ENCODE measurements at places on chromosomes 3 and 15.
A peak's percentile ranks its signal among the peaks of the same experiment; 100 is the strongest.

GRCh38 chr15:63531586-63531985 lies 27.2 kb downstream of the USP3 start:
- no peak for DNase-seq

DNA sequence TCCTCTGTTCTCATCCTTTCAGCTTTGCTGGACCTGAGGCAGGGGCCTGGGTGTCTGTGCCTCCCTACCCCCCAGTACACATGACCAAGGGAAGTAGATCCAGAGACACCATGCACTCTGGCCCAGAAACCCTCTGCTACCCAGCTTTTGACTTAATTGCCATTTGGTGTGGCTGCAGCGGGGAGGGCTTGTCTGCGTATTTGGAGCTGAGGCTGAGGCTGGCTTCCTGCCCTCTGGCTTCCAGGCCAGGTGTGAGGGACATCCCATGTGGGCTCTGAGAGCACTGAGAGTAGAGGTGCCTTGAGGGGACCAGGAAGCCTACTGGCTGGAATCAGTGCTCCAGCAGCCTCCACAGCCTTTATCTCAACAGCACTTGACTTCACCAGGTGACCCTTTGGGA lies 26.9 kb downstream of the PPCDC start:
- DNase-seq = no peak

DNA sequence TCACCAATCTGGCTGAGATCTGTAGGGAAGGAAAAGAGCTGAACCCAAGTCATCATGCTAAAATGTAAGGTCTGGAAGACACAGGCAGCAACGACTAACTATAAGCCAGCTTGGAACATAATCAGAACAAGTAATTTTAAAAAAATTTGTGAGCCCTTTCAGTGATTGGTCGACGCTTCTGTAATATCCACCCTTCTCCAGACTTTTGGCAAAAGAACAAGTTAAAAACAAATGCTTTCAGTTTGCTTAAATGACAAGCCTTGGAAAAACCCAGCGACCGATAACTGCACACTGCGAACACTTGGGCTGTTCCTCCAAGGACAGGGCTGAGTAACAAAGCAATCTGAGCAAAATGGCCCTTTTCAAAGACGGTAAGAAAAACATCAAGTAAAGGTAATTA lies 49.6 kb downstream of the PCSK6 start:
- DNase-seq = peak; percentile 87

- DNase-seq = no peak
These were observed 527.6 kb downstream of the DIPK2A start for GRCh38 chr3:144499001-144499930.

DNA sequence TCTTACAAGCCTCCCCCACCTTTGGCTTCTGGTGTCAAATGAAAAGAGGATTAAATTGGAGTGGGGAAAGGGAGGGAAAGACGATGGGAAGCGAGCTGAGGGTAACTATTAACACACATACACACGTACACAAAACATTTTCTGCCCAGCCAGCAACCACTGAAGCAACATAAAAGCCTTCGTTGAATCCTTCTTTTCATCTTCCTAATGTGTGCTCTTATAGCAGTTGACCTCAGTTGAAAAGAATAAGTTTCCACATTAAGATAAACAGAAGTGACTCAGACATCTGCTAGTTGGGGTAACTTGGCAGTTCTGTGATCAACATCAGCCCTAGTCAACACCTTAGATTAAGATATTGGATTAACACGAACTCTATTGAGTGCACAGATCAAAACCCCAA lies 558.5 kb downstream of the MECOM start:
- peak; percentile 12 for DNase-seq

- peak; percentile 58 for DNase-seq
These were observed 210.0 kb upstream of the TRIM42 start for GRCh38 chr3:140467796-140468315.

GRCh38 chr15:25246641-25247406 lies 192.0 kb downstream of the UBE3A start:
- no peak for DNase-seq

GRCh38 chr3:148333091-148333490 lies 364.6 kb upstream of the AGTR1 start:
- DNase-seq = no peak

- no peak for DNase-seq
These were observed 87.5 kb downstream of the RPL39L start for GRCh38 chr3:187051724-187052366.

DNA sequence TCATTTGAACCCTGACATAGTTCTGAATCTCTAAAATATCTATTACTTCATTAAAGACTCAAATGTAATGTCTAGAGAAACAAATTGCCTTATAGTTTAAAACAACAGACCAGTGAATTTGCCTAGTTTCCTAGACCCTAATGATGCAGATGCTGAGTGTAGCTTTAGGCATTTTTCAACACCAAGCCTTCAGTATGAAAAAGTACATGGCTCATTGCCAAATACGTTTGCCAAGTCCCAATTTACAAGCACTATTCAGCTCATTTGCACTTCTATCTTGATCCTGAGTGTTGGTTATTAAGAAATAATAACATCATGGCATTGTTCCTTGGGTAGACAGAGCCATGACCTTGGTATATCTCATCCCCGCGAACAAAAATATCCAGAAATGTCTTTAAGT lies 46.8 kb downstream of the EOMES start:
- DNase-seq = peak; percentile 76

DNA sequence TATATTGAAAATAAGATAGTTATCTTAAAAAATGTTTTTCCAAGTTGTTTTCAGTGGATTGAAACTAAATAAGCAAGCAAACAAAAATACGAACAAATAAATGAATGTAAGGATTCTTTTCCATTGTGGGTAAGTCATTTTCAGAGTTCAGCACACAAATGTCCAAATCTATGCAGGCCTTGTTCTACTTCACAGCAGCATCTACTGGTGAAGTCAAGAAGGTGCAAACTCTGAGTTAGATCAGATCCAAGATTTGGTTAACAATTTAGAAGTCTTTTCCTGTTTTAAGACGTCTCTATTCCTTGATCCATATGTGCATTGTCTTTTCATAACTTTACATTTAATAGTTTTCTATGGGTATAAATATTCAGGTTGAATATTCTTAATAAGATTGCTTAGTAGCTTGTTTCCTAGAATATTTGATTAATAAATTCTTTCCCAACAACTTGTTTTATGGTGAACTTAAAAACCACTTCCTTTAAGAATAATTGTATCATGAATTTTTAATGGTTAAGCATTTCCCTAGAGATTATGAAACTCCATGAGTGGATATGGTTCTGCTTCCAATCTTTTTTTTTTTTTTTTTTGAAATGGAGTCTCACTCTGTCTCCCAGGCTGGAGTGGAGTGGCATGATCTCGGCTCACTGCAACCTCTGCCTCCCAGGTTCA lies 10.5 kb downstream of the PTX3 start:
- DNase-seq = peak; percentile 75

DNA sequence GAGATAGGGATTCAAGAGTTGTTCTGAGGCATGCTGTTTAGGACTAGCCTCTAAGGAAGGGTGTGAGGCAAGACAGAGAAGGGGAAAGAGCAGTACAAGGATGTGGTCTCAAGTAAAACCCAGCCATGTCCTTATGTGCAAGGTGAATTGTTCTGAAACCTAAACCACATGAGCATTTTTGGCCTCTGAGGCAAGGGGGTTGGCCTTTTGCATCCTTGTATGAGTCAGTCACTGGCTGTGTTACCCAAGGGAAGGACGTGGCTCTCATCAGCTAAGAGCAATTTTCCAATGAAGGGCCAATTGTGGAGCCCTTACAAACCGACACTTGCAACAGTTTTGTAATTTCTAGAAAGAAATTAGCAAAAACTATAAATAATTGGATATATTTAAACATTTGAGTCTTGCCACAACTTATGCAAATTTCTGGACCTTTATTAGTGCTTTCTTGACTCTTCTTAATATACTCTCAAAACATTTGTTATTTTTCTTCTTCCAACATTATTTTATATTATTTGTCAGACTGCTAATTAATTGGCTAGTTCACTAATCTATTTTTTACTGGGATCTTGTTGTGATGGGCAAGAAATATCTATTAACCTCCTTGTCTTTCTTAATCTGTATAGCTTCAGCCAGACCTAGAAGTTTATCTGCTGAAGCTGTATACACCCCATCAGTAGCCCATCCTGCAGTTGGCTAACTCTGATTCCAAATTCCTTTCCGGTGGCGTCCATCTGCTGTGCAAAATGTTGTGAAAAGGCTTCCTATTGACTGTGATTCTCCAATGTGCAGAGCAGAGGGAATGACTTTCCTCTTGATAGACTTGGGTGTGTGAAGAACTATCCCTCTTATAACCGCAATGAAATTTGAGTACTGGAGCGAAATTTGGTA lies 97.7 kb upstream of the P2RY1 start:
- peak; percentile 55 for DNase-seq

GRCh38 chr3:130395331-130395730 lies 49.9 kb downstream of the COL6A5 start:
- DNase-seq = peak; percentile 19

DNA sequence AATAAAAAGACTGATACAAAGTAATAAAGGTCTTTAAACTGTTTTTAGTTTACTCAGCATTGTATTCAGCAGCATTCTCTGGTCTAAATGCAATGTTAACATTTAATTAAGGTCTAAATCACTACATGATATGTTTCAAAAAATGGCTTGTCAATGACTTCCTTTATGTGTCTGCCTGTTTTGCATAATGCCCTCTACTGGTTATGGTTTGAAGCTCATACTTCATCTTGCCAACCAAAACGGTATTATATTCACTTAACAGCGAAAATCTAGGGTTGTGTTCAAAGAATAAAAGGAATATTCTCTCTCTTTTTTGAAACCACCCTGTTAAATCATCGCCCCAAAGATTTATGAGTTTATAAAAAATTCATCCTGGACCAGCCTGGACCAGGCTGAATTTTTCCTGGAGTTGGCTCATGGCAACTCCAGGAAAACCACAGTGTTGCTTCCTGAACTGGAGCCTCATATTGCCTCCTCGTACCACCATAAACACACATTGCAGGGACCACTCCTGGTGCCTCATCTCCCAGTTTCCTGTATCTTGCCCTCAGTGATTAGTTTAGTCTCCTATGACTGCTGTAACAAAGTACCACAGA lies 6.7 kb upstream of the NCEH1 start:
- DNase-seq = no peak

- DNase-seq = peak; percentile 26
These were observed 20.0 kb downstream of the SLC35G2 start for GRCh38 chr3:136838641-136839555.

GRCh38 chr3:151216641-151217607 lies 13.9 kb upstream of the GPR171 start:
- DNase-seq = peak; percentile 87

- no peak for DNase-seq
These were observed 14.9 kb upstream of the PCSK6 start for GRCh38 chr15:101504373-101504772.

DNA sequence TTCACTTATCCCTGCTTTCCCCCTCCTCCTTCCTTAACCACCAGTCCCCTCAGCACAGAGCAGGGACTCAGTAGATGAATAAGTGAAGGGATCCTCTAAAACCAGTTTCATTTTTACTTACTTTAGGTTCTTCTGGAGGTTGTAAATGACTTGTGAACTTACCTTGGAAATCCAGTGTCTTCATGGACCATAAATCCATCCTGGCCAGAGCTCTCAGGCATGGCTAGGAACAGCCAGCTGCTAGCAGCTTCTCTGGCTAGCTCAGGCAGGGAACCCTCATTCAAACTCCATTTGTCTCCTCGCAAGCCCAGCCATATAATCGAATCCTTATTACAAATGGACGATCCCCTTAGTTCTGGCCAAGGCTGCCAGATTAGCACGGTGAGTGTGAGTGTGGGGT lies 78.5 kb downstream of the LRTM1 start:
- no peak for DNase-seq

GRCh38 chr15:63946524-63947065 lies 99.7 kb downstream of the DAPK2 start:
- no peak for DNase-seq

- DNase-seq = no peak
These were observed 234.8 kb upstream of the GADL1 start for GRCh38 chr3:31129241-31129640.

All from fibroblast of skin of scalp (primary cell).